ENCODE measurements at places on chromosomes 5 and 9.

DNA sequence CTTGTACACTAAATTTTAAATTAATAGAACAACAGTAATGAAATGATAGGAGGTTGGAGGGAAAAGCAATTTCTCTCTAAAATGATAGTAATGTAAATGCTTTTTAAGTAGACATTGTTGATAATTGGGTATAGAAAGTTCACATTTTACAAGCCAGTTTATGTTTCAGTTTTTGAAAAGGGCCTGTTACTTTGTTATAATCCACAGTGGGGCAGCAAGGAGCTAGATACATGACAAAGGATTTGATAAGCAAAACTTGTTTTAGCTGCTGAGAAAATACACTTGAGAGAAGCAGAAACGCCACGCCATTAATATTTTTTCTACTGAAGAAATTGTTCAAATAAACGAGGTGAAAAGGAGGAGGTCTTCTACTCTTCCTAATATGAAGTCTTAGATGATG is 30.2 kb downstream of the SREK1 start:
- DNase-seq, result no peak

DNA sequence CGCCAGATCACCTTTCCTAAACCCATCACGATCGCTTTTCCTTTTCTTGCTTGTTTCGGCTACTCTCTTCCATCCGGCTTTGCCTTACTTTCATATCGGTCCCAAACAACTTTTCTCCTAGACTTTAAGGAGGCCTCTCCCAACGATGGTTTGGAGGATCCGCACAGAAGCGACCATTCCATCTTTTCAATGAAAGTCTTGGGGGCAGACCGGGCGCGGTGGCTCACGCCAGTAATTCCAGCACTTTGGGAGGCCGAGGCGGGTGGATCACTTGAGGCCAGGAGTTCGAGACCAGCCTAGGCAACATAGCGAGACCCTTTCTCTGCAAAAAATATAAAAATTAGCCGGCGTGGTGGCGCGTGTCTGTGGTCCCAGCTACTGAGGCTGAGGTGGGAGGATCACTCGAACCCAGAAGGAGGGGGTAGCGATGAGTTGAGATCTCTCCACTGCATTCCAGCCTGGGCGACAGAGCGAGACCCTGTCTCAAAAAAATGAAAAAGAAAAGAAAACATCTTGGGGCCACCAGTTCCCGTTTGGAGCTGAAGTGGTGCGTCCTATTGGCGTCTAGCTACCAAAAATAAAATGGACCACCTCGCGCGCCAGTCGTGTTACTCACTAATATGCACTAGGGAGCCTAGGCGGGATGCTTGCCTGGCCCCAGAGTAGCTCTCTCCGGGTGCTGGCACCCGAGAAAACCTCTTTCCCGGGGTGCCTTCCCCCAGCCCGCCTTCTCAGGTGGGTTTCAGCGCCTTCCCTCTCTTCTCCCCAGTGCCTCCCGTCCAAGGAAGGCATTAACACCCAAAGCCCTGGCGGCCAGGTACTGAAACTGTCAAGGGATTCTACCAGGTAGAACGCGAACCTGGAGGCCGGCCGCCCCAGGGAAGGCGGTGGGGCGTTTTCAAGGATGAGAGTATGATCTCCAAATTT is 800 bp upstream of the AP3B1 start:
- DNase-seq, result peak; percentile 9

GRCh38 chr9:98795295-98795955 is 930 bp downstream of the ANKS6 start:
- DNase-seq, result no peak

GRCh38 chr5:77103457-77103856 is 16.4 kb upstream of the ZBED3 start:
- DNase-seq, result no peak

- DNase-seq, result no peak
These were observed 129.3 kb downstream of the GCNT1 start for GRCh38 chr9:76588316-76588715.
